NCI-H524 (cell line): ENCODE measurements at places on chromosomes 4 and X.

DNA sequence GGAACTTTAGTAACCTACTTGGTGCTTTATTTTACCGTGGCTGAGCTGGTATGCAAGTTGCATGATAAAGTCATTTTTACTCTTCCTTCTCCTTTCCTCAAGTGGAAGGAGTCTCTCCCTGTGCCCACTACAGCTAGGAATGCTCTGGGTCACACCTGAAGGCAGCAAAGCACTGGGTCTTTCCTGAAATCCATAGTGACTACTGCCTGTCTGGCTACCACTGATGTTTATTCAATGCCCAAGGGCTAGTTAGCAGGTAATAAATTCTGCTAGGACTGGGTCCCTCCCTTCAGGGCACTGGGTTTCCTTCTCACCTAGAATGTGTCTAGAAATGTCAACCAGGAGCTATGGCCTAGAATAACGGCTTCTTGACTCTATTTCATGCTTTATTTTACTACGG, 1081.4 kb downstream of the FAT4 start:
- no peak for DNase-seq

GRCh38 chr4:162921178-162921785, 245.4 kb downstream of the NAF1 start:
- no peak for DNase-seq

DNA sequence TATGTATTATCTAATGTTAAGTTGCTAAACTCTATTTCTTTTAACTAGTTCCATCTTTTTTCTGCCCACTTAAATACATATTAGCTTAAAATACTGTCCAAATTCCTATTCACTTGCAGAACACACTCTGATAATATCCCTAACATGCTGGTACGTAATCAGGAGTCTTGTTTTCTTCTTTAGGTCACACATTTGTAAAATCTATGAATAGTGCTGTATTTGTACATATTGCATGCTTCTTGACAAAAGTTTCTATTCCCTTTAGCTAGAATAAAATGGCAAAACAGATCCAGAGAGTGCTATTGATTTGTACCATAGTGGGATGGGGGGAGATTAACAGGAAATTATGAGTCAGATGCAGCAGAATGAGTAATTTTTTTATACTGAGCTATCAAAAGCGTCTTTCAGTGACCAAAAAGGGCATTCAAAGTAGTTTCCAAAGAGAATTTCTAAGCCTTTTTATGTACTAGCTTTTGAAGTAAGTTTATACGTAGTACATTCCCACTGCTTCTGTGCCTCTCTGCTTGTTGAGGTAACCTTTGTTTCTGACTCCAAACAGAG, 126.5 kb downstream of the PTPN13 start:
- no peak for DNase-seq

- DNase-seq: peak; percentile 21
These were observed 55.5 kb upstream of the FBXW7 start for GRCh38 chr4:152591396-152591795.

- no peak for DNase-seq
These were observed 21.3 kb upstream of the AMBN start for GRCh38 chr4:70570796-70571195.

DNA sequence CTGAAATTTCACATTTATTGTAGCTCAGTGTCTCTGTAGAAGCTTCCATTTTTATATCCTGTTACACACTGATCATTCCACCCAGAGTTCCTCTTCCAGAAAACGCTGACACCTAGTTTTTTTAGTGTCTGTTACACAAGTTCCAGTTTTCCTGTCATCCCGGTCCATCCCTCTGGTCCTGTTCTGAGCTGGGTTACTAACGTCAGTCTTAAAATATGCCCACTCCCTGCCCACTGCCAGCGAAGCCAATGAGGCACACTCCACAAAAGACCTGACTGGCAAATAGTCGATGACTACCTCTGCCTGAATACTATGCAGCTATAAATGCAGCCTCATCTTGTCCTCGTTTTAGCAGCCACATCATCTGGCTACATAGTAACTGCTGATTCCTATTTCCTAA, 30.9 kb upstream of the DDX3X start:
- no peak for DNase-seq

DNA sequence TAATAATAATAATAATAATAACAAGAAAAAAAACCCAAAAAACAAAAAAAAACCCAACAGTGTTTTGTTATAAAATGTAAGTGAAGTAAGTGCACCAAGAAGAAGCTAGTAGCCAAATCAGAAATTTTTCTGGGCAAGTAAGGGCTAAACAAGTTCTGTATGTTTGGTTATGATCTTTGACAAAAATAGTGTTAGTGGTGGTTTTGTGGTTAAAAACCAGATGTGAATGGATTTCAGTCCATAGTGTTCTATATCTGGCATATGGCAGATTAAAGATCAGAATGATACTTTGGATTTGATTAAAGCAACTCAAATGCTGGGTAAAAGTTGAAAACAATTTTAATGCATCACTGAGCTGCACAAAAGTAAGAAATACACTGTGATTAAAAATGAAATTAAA, 116.5 kb upstream of the NDST4 start:
- no peak for DNase-seq

DNA sequence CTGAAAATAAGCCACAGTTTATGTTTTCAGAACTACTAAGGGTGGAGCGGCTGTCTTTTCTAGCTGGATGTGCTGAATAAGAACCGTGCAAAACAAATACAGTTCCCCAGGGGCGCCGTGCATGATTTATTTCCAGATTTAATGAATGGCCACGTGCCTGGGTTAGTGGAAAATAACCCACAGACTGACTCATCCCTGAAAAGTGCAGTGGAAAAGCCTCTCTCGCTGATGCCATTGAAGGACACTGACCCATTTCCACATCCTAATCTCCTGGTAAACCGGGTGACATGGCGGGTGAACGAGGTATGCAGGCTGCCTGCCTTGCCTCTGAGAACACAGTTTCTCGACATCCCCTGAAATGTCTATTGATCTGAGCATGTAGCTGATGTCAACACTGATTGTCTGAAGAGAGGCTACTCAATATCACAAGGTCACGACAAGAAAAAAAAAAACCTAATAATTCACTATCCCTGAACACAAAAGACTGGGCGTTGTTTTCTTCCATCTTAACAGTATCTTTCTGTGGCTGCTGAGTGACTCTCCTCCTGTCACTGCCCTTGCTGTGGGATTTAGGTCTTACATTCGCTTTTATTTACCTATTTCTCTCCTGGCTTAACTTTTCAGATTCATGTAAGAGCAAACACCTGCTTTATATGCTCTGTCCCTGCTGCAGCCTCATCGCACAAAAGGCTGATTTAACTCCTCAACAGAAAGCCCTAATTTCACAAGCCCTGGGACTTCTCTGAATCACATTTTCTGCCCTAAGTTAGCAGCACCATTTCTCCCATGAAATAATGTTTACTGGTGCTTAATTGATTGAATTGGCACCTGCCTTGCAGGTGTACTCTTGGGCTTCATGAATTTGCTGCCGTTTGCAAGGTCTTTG, 76.9 kb upstream of the SCOC start:
- DNase-seq: peak; percentile 19

- DNase-seq: no peak
These were observed 20.6 kb upstream of the IRAK1 start for GRCh38 chrX:154040307-154040756.

DNA sequence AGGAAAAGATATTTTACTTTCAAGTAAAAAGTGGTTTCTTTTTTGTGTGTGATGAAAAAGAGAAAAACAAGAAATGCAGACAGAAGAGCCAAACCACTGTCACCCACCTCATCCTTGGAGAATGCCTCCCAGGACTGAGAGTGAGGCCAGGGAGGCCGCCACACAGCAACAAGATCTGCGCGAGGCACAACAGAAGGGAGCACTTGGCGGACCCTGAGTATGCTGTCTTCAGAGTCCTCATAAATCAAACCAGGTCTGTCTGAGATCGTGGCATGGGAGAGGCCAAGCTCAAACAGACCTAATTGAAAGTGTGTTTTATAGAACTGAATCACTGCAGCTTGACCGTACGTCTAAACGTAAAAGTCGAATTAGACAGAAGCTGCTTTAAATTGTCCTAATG, 134.3 kb upstream of the VCX2 start:
- DNase-seq: no peak

DNA sequence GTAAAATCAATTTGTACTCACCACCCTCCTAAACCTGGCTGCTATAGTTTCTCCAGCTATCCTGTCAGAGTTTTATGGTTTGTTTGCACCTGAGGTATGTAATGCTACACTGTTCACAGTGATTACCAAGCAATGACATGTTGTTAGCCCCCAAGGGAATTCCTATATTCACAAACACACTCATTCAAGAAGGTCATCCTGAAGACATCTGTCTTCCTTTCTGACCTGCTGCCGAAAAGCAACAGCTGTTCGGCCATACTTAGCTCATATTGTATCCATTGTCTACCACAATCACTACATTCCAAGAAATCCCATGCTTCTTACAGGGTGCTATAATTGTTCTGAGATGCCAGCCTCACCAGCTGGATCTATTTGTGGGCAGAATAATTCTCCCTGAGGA, 160.1 kb upstream of the GYPA start:
- peak; percentile 84 for DNase-seq

DNA sequence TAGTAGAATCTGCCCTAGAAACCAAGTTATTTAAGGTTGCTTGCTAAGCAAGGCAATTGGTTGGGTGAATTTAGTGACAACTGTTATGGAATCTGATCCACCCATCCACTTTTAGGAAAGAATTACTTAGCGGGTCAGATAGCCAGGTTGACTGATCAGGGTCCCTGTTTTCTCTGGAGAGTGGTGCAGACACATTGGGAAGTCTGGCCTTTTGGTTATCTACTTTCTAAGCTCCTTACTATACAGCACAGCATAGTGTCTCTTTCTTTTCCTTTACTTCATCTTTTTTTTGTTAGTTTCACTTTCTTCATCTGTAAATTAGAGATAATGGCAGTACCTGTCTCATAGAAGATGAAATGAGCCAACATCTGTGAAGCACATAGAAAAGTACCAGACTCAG, 7.4 kb downstream of the HERC3 start:
- DNase-seq: no peak

DNA sequence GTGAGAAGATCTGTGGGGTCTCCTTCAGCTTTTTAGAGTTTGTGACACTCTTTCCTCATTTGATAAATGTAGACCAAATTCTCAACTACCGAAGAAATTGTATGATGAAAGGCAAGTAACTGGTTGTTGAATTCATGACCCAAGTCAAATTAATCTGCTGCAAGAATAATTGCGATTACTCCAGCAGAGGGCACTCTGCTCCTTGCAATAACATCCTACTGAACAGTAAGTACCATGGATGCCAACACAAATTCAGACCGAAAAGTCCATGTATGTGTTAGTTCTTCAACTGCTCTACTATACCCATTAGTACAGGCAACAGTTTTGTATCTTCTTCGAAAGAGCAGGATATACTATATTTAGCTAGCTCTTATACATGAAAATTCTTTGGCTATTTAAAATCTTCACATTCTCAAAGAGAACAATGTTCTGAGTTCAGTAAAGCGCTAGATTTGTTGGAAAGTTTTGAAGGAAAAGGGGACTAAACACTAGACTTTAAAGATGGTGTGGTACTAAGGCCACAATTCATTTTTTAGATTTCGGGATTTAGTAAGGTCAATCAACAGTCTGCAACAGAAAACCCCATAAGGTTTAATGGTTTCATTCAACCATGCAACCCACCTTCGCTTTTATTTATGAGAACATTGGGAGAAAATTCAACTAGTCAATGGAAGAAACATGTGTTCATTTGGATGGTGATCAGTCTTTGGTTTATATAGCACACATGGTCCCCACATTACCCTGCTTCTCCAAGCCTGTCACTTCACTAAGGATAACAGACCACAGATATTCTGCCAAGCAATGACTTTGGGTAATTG, 105.4 kb upstream of the TBC1D9 start:
- peak; percentile 9 for DNase-seq
